GF-D8 (cell line): ENCODE measurements at places on chromosomes 2 and 18.

DNA sequence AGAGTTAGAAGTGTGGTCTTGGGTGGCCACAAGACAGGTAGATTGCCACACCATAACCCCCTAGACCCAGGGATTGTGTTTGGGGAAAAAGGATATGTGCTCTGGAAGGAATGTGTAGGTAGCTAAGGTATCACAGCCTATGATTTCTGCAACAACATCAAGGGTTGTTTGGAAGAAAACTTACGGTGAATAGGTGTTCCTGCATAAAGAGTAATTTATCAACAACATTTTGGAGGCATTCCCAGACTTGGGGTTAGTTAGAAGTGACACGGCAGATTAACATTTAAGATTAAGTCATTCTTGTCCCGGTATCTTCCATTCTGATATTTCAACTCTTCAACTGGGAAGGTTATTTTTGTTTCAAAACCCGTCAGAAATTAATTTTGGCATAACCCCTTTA is 65.5 kb downstream of the SPP2 start:
- DNase-seq = no peak

DNA sequence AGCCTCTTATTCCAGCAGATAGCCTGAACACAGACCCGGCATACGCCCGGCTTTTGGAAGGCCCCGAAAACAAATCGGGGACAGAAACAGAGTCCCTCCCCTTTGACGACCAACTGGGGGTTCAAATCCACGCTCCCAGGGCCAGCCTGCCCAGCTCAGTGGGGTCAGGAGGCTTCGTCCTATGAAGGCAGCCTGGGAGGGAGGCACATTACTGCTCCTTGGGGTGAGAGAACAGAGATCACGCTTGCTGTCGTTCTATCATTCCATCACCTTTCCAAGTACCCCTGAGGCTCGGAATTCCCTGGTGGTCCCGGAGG is 208.8 kb upstream of the SALL3 start:
- DNase-seq = no peak

DNA sequence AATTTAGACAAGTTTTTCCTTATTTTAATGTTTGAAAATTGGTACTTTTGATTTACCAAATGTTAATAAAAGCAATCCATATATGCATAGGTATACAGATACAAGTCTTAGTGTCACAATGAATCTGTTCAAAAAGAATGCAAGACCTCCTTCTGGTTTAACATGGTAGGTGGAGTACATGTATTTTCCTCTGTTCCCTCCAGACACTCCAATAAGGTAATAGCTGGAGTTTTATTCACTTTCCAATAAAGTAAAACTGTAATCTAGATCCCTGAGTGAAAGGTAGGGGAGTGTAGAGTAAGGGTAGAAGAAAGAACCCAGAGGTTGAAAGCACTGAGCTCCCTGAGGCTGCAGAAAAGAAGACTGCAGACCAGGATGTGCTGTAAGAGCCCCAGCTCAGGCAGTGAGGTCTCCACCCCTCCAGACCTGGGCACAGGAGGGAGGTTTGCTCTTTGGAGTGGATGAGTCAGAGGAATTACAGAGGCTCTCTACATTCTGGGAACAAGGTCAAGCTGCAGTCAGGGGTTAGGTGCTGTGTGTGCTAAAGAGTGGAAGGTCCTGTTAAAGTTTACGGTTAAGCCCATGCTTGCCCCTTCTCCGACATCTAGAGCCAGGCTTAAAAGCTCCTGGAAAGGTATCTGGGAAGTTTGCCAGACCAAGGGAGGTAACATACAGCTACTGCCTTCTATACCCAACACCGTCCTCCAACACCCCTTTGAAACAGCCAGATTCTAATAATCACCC is 27.6 kb upstream of the STAT1 start:
- DNase-seq = no peak

DNA sequence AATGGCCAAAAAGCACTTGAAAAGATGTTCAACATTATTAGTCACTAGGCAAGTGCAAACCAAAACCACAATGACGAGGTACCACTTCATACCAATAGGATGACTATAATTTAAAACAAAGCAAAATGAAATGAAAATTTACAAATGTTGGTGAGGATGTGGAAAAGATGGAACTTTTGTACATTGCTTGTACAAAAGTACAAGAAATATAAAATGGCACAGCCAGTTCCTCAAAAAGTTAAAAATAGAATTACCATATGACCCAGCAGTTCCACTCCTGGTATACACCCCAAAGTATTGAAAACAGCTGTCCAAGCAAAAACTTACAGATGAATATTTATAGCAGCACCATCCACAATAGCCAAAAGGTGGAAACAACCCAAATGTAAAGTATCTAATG is 107.8 kb upstream of the XPO1 start:
- DNase-seq = no peak

GRCh38 chr2:203997980-203998809 is 61.6 kb downstream of the ICOS start:
- DNase-seq = no peak
